ENCODE measurements at places on chromosomes 5 and 9.

- no peak for DNase-seq
These were observed 49.6 kb upstream of the RAPGEF6 start for GRCh38 chr5:131684595-131684994.

- no peak for DNase-seq
These were observed 13.8 kb downstream of the GARNL3 start for GRCh38 chr9:127278372-127278771.

DNA sequence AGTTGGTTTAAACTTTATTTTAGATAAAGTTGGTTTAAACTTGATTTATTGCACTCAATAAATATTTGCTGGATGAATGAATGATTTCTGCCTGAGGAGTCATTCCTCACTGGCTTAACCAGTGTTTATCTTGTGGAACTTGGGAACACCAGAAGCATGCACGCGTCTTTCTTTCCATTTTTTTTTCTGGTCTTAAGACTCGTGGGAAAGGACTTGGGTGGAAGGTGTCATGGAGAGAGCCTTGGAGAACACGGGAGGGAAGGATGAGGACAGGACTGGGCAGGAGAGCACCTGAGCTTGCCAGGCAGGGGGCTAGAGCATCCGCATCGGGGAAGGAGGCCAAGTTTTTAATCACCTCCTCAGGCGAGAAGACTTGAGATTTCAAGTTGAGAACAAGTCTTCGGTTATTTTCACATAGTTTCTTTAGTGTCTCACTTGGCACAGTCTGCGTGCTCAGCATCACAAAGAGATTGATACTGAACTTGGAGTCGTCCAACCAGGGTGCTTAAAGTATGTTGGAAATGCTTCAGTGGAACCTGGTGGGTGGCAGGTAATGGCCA, 144.2 kb downstream of the PDZD2 start:
- no peak for DNase-seq

DNA sequence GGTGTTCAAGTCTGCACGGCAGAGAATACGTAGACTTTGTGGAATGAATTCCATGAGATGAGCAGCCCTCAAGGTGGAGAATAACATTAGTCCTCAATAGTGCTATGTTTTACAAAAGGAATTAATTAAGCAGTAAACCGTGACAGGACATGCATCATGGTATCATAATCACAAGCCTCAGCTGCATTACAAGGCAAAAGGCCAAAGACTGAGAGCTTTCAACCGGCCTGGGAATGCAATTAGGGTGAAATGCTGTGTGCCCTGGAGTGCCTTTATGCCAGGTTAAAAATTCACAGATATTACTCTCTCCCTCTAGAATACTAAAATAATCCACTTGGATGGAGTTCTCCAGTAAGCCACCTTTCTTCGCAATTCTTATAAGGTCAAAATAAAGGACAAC, 270.6 kb downstream of the MLLT3 start:
- DNase-seq, result no peak

DNA sequence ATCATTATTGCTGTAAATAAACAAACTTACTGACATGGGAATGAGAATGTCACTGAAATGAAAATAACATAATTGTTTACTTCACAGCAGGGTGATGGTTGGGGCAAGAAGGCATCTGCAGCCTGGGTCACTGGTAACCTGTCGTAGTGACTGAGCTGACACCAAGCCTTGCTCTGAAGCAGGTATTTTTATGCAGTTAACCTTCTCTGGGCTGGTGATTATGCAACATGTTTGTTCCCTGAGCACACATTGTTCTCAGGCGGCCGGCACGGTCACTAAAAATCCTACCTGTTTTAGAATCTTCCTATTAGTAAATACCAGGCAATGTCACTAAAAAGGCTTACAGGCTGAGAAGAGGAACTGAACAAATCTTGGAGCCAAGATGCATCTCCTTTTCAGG, 157.7 kb upstream of the NR3C1 start:
- DNase-seq, result no peak

DNA sequence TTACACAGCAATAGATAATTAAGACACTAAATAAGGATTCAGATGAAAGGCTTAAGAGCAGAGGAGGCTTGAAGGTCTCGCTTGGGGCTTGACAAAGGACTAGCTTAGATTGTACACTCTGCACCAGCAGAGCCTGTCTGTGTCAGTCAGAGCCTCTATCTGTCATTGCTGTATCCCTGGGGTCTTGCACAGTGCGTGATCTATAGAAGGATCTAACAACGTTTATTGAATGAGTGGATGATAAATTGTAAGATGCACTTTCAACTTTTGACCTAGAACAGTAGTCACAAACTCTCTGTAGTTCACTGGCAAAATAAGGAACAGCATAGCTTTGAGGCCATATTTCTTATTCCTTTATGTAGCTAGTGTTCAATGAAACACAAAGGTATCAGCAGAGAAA, 173.5 kb downstream of the ENTREP1 start:
- no peak for DNase-seq

- DNase-seq, result no peak
These were observed 12.7 kb upstream of the TGFBI start for GRCh38 chr5:136015966-136016650.

DNA sequence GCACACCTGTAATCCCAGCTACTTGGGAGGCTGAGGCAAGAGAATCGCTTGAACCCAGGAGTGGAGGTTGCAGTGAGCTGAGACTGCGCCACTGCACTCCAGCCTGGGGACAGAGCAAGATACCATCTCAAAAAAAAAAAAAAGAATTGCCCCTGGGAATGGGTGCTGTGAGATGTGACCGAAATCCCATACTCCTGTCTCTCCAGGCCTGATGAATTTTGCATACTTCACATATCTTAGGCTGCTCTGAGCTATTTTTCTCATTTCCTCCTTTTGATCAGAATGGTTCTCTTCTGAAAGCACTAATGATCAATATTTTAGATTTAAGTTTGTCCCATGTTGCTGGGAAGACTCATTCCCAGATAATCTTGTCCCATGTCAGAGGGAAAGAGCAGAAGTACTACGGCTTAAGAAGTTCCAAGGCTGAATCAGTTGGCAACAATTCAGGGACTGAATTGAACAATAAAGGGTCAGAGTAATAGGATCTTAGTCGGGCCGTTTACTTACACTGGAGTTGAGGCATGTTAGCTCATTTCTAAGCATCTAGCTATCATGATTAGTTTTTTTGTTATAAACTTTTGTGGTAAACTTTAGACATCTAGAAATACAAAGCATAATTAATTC, 44.2 kb upstream of the TENT2 start:
- no peak for DNase-seq

- DNase-seq, result no peak
These were observed 381 bp downstream of the NR2F1 start for GRCh38 chr5:93583439-93583767.

DNA sequence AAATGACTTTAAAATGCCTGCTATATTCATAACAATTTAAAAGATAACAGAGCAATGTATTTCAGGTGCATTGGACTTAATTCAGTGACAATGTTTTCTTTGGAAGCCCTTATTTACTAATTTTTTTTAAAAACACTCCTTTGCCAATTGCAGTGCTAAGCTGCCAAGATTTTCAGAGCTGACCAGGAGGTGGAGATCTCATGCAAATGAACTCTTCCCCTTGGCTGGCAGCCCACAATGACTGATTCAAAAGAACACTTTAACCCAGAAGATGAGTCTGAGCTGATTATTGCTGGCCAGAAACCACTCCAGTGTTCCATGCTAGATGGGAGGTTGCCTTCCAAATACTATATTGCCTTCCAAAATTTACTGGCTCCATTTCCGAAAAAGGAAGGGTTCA, 128.3 kb upstream of the CCNH start:
- no peak for DNase-seq

DNA sequence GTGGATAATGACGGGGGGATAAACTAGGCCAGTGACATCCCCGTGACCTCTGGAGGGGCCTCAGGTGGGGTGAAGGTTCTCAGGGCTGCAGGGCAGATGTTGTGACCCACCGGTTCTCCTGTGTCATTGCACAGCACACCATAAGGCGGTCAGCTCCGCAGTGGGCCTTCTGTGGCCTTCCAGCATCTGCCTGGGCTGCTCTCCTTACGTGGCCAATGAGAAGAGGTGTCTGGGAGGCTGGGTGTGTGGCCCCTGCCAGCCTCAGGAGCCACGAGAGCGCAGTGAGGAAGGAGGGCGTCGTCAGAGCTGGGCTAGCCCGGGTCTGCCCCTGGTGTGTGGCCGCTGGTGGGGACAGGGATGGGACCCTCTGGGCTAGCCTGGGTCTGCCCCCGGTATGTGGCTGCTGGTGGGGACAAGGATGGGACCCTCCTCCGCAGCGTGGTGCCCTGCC, 48.7 kb downstream of the COL5A1 start:
- no peak for DNase-seq

- no peak for DNase-seq
These were observed 113.5 kb upstream of the RASA1 start for GRCh38 chr5:87154191-87154590.

DNA sequence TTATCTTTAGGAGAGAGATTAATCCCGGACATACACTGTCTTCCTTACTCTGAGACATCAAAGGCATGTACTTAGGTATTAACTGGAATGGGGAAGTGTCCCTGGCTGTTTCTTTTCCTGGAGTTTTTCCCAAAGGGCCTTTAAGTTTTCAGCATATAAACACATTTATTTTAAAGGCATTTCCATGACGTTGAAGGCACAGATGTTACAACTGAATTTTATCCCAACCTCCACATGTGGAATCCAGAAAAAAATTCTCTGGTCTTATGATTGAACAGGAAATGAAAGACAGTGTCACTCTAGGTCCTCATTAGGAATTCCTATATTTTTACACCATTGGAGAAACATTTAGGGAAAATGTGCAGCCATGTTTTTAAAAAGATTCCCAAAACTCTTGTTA, 41.6 kb upstream of the SHOC1 start:
- DNase-seq, result no peak

GRCh38 chr9:108850293-108850897, 5.4 kb downstream of the ACTL7B start:
- no peak for DNase-seq

- no peak for DNase-seq
These were observed 4.2 kb downstream of the AK1 start for GRCh38 chr9:127873223-127873691.

DNA sequence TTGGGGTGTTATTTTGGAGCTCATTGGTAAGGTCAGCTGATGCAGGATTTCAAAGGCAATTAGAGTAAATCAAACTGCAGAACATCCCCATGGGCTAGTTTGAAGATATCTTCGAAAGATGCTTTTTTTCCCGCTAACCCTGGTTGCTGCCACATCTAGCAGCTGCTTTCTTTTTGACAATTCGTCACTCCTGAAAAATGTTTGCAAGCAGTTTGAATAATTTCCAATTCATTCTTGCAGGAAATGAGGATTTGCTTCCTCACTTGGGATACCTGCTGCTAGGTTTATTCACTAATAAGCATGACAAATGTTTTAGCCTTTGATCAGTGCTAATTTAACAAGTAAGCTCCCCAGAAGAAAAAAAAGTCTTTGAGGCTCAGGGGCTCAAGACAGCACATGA, 649.6 kb upstream of the RORB start:
- no peak for DNase-seq

DNA sequence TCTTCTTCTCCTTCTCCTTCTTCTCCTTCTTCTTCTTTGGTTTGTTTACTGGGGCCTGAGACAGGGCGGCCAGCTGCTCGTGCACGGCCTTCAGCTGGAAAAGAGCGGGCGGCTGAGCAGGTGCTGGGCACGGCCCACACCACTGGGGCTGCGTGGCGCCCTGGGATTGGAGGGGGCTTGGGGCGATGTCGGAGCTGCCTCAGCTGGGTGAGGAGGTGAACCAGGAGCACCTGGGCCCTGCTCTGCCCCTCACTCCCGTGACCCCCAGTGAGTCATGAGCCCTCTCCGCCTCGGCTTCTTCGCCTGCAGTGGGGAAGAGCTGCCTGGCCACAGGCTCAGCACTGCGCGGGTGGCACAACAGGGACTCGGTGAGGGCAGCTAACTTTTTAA, 14.9 kb downstream of the BRD3OS start:
- DNase-seq, result no peak

DNA sequence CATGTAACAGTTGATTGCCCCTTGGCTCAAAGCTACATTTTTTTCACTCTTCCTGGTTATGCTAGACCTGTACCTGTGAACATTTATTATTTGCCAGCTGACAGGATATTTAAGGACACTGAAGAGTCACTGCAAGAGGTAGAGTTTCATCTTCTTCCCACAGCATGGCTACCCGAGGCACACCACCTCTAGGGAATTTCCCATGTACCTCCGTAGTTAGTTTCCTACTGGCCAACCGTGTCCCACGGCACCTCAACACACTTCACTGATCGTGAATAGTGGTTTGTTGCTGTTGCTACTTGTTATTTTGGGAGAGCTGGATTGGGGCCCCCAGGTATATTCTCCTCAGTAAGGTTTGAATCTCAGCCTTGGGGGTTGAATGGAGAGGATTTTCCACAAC, 648.6 kb downstream of the SEMA5A start:
- DNase-seq, result no peak

DNA sequence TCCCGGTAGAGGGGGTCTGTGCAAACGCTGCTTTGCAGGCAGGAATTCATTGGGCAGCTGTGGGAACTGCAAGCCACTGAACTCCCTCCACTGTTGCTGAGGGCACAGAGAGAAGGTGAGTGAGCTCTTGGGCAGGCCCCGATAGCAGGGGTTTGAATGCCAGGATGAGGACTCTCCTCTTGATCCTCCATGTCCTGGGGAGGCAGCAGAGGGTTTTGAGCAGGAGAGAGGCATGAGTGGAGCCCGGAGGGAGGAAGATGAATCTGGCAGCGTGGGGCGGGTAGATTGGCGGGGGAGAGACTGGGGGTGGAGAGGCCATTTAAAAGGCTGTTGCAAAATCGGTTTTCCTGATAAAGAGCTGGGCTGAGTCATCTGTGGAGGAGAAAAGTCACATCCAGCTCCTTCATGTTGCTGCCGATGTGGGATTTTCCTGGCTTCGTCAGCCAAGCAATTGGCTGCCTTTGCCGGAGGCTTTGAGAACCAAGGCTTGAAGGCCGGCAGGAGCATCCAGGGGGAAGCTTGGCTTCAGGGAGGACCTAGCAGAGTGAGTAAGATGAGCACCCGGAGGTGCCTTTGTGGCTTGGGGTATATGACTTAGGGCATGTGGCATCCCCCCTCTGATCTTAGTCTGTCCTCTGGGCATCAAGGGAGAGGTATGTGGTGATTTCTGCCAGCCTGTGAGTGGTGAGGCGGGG, at the start of gene SYNPO:
TSS of gene SYNPO (plus strand) at position 350 of the 695 bp plus-strand sequence. CDS start 7,616 bp downstream, outside the sequence.
- no peak for DNase-seq

GRCh38 chr5:32027093-32027716, 146.9 kb downstream of the GOLPH3 start:
- DNase-seq, result no peak
